ENCODE measurements at places on chromosomes 5 and 9.

- no peak for DNase-seq
These were observed 219.9 kb upstream of the NFIL3 start for GRCh38 chr9:91643481-91644077.

- DNase-seq: no peak
These were observed 301.5 kb upstream of the CCNG1 start for GRCh38 chr5:163135849-163136248.

- no peak for DNase-seq
These were observed 17.6 kb upstream of the VDAC1 start for GRCh38 chr5:134022333-134022732.

DNA sequence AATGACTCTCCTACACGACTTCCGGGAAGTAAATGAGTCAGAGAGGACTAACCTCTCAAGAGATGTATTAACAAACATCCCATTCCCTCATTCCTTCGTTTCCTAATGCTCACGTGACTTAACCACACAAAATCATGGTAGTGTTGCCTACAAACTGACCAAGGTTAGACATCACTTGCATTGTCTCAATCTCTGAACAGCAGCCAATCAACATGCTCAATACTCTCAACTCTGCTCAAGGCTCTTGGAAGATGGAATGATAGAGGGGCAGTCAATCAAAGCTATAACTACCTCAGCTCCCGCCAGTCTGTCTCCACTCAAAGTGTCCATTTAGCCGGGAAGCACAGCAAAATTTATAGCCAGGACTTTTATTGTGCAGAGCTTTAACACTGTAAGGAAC, 143.8 kb upstream of the PIK3R1 start:
- DNase-seq: no peak

DNA sequence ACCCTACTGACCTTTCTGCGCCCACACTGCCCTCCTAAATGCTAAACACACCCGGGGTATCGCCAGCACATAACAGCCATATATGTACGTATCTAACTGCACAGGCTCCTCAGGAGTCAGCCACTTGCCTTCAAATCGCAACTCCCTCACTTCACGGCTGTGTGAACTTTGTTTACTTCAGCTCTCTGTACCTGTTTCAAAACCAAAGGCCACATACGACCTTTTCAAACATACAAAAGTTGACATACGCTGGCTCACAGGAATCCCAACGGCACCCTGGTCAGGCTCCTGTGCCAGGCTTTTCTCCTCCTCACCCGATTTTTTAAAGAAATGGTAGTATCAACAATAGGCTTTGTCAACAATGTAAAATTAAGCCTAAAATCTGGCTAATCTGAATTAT, 39.0 kb upstream of the ZNF622 start:
- no peak for DNase-seq

- no peak for DNase-seq
These were observed 452.0 kb downstream of the ENC1 start for GRCh38 chr5:74188351-74189105.

- DNase-seq: no peak
These were observed 13.6 kb downstream of the NIPAL4 start for GRCh38 chr5:157473383-157474320.

- no peak for DNase-seq
These were observed 71.5 kb downstream of the SEMA5A start for GRCh38 chr5:9474219-9475002.

DNA sequence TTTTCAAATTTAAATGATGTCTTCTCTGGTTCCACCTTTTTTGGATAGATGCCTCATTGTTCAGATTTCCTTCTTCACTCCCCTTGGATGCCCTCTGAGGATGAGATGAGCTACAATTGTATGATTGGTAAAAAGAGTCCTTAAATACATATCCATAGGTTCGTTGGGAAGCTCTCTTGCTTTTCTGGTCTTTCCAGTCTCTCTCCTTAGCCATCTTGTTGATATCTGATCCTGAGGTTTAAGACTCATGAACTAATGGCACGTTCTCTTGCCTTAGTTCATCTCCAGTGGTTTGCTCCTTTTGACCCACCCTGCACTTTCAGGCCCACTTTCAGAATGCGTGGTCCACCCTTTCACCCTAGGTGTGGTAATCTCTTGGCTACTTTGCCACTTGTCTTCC, 33.2 kb upstream of the TUT7 start:
- no peak for DNase-seq

DNA sequence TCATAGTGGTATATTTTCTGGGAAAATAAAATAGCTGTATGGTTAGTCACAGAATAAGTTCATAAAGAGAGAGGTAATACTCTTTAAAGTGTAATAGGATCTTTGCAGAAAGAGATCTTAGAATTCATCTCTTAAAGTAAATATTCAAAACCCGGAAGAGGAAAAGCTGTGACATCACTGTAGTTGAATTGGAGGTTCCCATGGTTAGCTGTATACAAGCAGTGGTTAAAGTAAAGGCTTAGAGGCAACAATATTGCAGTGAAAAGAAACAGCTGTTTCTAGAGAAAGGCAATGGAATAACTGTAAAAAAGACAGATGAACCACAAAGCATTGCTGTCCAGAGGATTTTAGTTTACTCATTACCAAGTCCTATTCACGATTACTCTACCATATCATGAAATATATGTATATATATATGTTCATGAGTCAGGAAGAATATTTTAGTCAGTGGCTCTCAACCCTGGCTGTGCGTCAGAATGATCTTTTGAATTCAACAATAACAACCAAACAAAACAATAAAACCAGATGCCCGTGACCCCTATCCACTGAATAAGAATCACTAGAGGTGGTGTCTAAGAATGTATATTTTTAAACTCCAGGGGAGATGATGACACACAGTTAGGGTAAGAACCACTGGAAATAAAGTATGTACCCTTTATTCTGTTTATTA, 4.7 kb downstream of the ERCC6L2 start:
- peak; percentile 78 for DNase-seq

DNA sequence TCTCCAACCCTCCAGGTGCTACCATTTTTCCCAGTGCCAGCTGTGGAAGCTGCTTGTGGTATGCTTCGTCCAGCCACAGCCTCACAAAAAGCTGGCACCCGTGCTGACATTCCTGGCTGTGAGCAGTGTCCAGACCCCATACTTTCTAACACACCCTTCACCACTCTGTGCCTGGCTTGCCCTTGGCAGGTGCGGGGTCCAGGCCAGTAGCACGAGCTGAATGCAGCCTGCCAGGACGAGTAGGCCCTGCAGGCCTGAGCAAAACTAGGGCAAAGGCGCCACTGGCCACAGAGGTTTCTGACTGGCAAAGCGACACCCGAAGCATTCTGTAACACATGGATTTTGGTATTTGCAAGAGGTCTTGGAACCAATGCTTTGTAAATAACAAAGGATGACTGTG, 26.0 kb upstream of the GHR start:
- DNase-seq: no peak

DNA sequence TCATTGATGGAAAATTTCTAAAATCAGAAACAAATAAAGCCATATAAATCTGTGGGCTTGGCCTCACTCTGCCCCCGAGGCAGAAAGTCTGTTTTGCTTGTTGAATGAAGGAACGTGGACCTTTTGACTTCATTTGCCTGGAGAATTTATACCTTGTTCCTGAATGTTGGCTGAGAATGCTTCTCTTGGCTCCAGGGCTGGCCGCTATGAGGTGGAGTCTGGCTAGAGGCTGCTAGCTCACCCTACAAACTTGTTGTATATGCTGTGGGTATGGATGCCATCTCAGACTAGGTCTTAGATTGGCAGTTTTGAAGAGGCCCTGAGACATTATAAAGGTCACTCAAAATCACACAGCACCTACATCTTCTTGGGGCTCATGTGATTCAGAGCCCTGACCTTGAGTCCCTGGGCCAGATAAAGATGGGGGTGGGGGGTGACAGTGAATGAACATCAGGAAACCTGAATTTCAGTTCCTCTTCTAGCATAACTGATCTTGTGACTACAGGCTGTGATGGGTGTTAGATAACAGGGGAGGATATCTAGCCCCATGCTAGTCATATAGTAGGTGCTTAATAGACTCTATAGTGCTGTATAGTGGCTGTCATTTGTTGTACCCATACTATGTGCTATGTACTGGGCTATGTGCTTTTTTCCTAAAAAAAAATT, 2.8 kb downstream of the GM2A start:
- no peak for DNase-seq

DNA sequence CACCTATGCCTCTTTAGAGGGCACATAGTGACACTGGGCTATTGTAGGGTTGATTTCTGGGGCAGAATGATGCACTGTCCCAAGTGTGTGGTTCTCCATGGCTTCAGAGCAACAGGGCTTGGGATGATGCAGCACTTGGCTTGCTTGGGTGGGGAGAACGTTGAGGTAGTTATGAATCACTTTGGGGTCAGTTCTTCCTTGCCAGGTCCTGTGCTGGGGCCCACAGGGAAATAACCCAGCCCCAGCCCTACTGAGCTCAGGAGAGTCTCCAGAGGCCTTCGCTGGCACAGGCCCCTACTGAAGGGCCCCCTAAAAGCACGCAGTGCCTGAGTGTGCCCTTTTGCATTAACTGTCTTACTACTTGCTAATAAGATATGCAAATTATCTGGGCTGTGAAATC, 24.2 kb downstream of the JADE2 start:
- DNase-seq: no peak

GRCh38 chr5:160310140-160310539, 2.2 kb downstream of the CCNJL start:
- no peak for DNase-seq

- peak; percentile 73 for DNase-seq
These were observed at the start of gene SVEP1 for GRCh38 chr9:110579034-110579861. Gene SVEP1, minus strand, starts transcription at chr9:110579741. Its CDS starts 198 bp downstream, at chr9:110579543.

GRCh38 chr9:4997196-4997595, 12.1 kb downstream of the JAK2 start:
- DNase-seq: no peak

GRCh38 chr9:105043370-105043936, 115.5 kb upstream of the ABCA1 start:
- DNase-seq: no peak

- DNase-seq: no peak
These were observed 10.0 kb downstream of the SLIT3 start for GRCh38 chr5:169290895-169291294.

DNA sequence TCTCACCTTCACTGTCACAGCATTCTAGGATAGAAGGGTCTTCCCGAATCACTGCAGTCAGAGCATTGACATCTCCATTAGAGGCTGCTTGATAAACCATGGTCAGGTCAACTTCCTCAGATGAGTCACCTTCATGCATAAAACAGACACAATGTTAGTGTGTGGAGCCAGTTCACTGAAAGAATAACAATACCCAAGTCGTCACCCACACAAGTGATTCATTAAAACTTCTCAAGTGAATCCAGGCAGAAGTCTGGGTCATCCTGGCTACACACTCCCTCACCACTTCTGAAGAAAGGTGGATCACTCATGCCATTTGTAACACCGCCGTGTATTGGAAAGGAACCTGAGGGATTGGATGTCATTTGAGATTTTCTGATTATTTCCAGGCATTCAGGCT, 49.6 kb downstream of the ANKRD55 start:
- DNase-seq: no peak

DNA sequence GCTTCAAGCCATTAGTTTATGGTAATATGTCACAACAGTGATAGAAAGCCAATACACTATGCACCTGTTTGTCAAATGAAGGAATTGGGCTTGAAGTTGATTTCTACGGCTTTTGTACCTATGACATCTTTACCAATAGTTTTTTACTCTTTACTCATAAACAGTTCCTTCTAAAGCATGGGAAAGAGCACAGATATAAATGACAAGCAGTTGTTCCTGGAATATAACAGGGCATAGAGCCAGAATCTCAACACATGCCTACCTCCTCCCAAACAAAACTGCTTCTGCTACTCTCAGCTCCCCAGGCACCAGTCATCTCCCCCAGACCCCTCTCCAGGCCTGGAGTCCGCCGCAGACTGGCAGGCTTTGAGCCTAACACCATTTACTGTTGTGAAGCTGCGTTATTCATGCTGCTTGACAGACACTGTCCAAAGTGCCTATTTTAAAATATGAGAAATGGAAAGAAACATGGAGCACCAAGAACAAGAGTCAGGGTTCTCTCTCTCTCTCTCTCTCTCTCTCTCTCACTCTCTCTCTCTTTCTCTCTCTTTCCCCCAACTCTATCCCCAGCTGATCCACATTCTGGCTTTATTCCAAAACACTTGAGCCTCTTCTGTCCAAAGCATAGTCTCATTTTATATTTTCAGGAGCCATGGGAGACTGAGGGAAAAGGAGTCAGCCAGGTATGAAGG, 111.6 kb downstream of the ADRB2 start:
- no peak for DNase-seq

- DNase-seq: peak; percentile 99
These were observed 469 bp upstream of the HSDL2 start for GRCh38 chr9:112379177-112380101.

GRCh38 chr5:149546974-149547373, 4.3 kb downstream of the CSNK1A1 start:
- no peak for DNase-seq

- DNase-seq: no peak
These were observed 95.8 kb downstream of the PCSK1 start for GRCh38 chr5:96337048-96337781.

DNA sequence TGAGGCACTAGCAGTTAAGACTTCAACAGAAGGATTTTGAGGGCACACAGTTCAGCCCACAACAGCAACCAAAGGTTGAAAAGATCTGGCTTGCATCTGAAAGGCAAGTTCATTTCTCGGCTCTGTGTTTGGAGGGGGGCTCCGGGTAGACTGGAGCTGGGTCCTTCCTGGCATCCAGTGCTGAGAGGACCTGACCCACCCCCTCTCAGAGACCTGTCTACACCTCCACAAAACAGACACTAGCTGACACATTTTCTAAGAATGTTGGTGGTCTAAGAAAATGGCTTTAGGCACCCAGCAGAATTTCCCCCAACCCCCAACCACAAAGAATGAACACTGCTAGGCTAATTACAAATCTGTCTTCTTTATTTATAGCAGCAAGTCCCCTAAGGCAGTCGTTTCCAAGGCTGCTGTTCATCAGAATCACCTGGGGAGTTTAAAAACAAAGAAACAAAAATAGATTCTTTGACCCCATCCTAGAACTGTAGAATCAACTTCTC, 6.2 kb upstream of the PTCH1 start:
- no peak for DNase-seq

DNA sequence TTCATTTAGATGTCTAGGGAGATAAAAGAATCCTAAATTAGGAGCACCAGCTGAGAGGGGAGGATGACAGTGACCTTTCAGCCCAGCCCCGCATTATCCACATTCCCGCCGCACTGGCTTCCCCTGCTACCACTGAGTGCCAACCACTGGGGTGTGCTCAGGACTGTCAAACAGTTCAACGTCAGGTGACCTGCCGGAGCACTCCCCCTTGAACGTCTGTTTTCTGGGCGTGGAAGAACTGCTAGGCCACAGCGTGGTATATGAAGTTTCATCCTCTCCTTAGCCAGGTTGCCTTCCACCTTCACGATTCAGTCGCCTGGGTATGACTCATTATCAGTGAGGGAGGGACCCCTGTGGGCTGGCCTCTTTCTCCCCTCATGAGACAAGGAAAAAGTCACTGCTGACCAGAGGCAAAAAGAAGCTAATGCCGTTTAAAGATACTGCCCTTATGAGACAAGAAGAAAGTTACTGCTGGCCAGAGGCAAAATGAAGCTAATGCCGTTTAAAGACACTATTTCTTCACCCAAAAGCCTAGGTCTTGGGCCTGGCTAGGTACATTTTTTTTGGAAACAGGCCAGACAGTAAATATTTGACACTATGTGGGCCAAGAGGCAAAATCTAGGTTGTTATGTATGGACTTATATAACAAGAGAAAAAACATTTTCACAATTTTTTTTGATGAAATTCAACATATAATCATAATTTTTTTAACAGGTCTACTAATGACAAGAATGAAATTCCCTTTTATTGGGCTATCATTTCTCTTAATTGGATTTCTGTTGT, 4.6 kb downstream of the NMRK1 start:
- DNase-seq: no peak

- DNase-seq: no peak
These were observed 58.3 kb upstream of the PLPP1 start for GRCh38 chr5:55593115-55593472.

- no peak for DNase-seq
These were observed 29.4 kb downstream of the NR6A1 start for GRCh38 chr9:124741662-124742061.
